ENCODE measurements at places on chromosomes 11 and 22. TPM values are rescaled to one million over a fixed set of nuclear protein-coding genes. Genes with fewer than 3 reads are reported as not detected.

The PISD gene
- 49.0 TPM for total RNA-seq

- DNase-seq = no peak
Observed at GRCh38 chr11:60915248-60915914, 1.4 kb downstream of the TMEM109 start.

The IL18 gene
- total RNA-seq = 20.3 TPM

DNA sequence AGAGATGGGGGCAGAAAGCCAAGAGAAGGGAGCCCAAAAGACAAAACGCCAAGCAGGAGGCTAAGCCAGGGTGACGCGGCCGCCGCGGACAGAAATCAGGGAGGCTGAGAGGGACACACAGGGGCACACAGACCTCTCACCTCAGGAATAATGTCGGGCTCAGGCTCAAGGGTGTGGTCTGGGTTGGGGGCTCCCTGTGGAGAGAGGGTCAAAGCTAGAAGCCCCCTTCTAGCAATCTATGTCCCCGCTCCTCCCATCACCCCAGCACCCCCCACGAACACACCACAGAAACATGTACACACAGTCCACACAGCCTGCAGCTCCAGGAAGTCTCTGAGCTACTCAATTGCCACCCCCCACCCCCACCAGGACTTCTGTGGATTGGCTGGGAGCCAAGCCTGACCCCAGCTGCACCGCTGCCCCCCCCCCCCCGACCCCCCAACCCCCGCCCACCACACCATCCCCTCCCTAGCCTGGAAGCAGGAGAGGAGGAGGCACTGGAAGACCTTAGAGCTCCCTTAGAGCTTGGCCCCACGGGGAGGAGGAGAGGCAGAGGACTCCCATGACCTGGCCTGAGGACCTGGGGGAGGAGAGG, 6.9 kb downstream of the BCL9L start:
- no peak for DNase-seq

The NPTXR gene
- total RNA-seq = 6.9 TPM

All from sciatic nerve (tissue), 2 donors.